ENCODE measurements at places on chromosomes 2 and 18.

- DNase-seq: no peak
Observed at GRCh38 chr2:38439863-38440262, 62.8 kb upstream of the ATL2 start.

- DNase-seq: no peak
Observed at GRCh38 chr18:35703043-35703688, 121.6 kb downstream of the GALNT1 start.

DNA sequence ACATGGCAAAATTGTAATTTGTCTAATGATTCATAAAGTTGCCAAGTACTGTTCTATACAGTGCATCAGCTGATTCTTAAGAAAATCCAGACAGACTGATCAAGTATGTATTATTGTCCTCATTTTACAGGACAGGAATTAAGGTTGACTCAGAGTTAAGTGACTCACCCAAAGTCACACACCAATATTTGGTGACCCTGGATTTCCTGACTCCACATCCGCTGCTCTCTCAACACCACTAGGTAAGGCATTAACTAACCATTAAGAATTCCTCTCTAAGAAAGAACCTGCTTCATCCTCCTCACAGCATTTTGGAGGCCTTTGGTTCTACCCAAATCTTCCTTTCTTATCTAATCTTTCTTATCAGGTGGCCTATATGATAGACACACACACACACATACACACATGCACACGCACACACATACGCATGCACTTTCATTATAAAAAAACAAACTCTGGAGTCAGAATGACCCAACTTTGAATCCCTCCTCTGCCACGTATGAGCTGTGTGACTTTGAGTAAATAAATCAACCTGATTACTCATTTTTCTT is 150.8 kb downstream of the ANKRD44 start:
- no peak for DNase-seq

- DNase-seq: no peak
Observed at GRCh38 chr2:133252780-133253355, 315.4 kb downstream of the NCKAP5 start.

- DNase-seq: no peak
Observed at GRCh38 chr2:175976391-175977157, 25.5 kb downstream of the LNPK start.

- no peak for DNase-seq
Observed at GRCh38 chr2:69969126-69969983, 7.9 kb upstream of the ASPRV1 start.

GRCh38 chr2:74507926-74508520 is 528 bp upstream of the PCGF1 start:
- no peak for DNase-seq

GRCh38 chr2:172358691-172359556 is 68.5 kb upstream of the ITGA6 start:
- DNase-seq: no peak

GRCh38 chr18:77000527-77000926 is 132.1 kb downstream of the MBP start:
- no peak for DNase-seq

GRCh38 chr2:119218478-119219064 is 5.1 kb upstream of the STEAP3 start:
- no peak for DNase-seq

- no peak for DNase-seq
Observed at GRCh38 chr2:71282493-71282892, 49.1 kb upstream of the ZNF638 start.

DNA sequence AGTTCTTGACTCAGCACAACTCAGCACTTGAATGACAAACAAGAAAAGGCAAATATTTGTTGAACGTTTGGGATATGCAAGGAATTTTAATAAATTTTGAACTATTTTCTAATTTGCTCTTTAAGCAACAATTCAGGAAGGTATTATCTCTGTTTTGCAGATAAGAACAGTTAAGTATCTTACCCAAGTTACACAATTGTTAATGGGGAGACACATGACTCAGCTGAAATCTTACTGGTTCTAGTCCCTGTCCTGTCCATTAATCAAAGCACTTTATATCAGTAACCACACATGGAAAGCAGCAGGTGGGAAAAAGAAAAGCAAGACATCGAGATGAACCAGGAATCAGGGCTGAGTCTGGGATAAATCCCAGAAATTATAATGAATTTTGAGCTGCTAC is 493.9 kb upstream of the PIK3C3 start:
- no peak for DNase-seq

DNA sequence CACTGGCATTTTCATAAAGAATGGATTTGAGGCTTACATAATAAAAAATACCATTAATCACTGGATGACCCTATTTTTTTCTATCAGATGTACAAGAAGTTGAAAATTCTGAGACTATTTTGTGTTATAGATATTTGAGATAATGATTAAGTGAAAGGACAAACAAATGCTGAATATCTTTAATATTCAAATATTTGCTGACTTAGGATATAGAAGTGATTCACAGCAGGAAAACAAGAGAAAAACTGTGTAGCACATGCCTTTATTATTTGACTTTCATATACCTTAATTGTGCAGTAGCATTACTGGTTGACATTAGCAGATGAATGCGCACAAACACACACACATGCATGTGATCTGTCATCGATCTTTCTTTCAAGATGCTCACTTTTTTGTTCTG is 766.5 kb downstream of the SATB2 start:
- no peak for DNase-seq

- DNase-seq: no peak
Observed at GRCh38 chr2:197946562-197946961, 142.2 kb downstream of the PLCL1 start.

DNA sequence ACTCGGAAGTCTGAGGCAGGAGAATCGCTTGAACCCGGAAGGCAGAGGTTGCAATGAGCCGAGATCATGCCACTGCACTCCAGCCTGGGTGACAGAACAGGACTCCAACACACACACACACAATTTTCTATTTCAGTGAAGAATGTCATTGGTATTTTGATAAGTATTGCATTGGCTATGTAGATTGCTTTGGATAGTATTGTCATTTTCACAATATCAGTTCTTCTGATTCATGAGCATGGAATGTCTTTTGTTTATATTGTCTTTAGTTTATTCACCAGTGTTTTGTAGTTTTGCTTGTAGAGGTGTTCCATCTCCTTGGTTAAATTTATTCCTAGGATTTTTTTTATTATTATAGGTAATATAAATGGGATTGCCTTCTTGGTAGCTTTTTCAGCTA is 693.4 kb upstream of the SYT4 start:
- no peak for DNase-seq

DNA sequence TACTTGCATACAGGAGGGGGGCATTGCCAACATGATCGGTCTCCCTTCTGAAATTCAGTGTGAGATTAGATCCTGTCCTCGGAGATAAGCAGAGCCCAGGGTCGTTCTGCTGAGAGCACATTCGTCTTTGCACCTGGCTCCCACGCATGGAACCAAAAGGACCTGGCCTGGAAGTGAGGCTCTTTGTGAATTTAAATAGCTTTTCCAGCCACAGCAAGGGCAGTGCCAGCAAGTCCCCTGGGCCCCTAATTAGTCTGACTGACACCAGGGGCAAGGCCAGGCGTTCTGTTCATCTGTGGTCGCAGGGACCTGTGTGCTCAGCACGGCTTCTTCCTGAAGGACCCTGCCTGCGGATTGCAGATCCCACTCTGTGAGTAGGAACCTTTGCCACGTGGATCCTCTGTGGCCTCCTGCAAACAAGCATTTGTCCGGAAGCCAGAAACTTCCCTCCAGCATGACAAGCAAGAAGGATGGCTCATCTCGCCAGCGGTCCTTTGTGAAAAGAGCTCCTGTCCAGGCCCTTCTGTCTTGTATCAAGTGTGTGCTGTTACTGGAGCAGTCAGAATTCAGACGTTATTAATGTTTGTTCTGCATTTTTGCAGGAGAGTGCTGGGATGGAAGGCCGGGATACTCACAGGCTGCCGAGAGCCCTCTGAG is 128.7 kb downstream of the TPO start:
- no peak for DNase-seq

DNA sequence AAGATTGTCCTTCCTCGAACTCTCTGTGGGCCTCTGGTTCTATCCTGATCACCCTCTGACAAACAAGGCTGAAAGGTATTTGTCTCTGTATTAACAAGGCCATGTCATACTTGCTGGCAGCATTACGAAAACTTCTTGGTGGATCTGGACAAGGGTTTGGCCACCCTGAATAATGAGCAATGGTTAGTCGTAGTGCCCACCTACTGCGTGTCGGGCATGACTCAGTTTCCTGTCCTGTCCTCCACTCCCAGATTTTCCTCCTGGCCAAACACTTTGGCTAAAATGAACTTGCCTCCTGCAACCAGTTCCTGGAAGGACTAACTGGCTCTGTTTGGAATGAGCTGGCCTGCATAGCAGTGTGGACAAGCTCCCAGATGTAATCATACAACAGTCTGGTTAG is 198.5 kb upstream of the SMIM21 start:
- no peak for DNase-seq

GRCh38 chr2:208373460-208374089 is 33.0 kb upstream of the PTH2R start:
- DNase-seq: no peak

DNA sequence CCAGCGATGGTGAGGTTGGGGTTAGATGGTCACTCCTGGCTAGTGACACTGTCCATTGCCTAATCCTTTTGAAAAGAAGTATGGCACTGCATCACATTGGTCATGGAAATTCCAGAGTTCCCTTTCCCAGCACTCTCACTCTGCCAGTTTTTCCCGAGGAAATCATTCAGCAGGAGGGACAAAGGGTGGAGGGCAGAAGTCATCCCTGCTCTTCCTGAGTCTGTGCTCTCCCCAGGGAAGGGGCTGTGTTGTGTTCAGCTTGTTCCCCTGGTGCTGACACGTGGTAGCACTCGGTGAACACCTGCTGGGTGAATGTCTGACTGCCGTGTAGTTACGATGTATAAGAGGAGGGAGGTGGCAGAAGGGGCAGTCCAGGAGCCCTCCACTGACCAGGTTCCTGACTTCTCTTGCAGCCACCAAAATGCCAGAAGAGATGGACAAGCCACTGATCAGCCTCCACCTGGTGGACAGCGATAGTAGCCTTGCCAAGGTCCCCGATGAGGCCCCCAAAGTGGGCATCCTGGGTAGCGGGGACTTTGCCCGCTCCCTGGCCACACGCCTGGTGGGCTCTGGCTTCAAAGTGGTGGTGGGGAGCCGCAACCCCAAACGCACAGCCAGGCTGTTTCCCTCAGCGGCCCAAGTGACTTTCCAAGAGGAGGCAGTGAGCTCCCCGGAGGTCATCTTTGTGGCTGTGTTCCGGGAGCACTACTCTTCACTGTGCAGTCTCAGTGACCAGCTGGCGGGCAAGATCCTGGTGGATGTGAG is 21.6 kb downstream of the STEAP3 start:
- DNase-seq: no peak

GRCh38 chr18:13513021-13513420 is 213.3 kb downstream of the FAM210A start:
- DNase-seq: no peak

- no peak for DNase-seq
Observed at GRCh38 chr2:234772733-234773060, 179.1 kb upstream of the SH3BP4 start.

- DNase-seq: no peak
Observed at GRCh38 chr2:233285921-233286320, 21.7 kb upstream of the SAG start.

DNA sequence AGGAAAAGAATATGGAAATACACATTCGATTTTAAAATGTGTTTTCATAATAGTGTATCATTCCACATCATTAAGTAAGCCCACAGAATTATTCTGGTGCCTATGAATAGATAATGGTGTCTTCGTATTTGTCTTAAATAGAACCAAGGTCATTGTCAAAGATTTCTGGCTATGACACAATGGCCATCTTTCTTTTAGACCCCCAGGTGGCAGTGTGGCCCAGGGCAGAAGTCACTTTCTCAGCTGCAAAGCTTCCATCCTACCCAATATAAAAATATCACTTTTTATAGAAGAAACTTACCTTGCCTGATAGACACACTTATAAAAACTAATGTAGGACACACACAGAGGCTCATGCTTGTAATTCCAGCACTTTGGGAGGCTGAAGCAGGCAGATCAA is 57.5 kb downstream of the ZRANB3 start:
- no peak for DNase-seq

DNA sequence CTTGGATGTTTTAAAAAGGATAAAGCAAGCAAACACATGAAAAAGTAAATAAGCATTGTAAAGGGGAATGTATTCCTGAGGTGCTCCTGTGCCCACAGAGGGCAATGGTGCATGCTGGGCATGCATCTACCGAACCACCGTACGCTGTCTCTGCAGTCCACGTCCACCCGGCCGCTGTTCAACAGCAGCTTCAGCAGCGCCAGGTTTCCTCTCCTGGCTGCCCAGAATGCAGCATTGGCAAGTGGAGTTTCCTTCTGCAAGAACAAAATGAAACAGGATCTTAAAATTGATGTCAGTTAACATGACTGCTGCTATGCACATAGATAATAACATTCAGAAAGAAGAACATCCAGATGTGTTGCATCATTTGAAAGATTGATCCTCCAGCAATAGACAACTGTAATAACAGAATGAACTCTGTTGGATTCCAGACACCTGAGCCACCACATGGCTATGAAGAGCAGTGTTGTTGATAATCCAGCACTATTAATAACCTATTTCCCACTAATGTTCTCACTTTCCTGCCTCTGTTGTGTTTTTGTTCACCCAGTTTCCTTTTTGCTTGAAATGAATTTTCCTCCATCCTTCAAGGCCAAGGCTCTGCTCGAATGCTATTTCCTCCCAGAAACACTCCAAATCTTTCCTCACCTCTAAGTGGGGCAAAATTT is 13.6 kb downstream of the ANKRD29 start:
- no peak for DNase-seq

- no peak for DNase-seq
Observed at GRCh38 chr18:55768255-55768654, 180.3 kb upstream of the TCF4 start.

GRCh38 chr2:28152585-28153280 is 239.9 kb upstream of the FOSL2 start:
- no peak for DNase-seq

DNA sequence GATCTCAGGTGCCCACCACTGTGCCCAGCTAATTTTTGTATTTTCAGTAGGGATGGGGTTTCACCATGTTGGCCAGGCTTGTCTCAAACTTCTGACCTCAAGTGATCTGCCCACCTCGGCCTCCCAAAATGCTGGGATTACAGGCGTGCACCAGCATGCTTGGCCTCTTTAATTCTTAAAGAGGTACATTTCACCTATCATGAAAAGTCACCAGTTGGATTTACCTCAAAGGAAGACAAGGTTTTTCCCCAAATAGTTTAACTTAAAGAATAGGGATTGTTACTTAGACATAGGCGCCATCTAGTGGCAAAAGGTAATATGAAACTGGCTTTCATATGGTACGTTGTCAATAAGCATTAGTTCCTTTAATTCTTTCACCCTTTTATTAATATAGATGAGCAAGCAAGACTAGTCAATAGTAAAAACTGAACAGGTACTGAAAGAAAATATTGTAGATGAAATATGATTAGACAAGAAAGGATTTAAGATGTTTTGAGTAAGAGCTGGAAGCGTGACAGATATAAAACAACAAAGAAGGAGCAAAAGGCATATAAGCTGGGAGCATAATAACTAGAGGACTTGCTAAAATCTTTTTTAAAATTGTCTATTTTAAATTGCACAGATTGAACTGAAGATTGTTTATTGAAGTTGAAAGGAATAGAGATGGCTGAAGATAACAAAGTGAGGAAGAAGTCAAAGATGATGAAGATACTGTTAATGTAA is 35.0 kb upstream of the PSMD14 start:
- DNase-seq: peak; percentile 19
